Activated gamma-delta T cell (primary cell): ENCODE measurements at places on chromosomes 2 and 18.

- DNase-seq: no peak
Observed at GRCh38 chr2:156704617-156705016, 268.4 kb downstream of the GPD2 start.

DNA sequence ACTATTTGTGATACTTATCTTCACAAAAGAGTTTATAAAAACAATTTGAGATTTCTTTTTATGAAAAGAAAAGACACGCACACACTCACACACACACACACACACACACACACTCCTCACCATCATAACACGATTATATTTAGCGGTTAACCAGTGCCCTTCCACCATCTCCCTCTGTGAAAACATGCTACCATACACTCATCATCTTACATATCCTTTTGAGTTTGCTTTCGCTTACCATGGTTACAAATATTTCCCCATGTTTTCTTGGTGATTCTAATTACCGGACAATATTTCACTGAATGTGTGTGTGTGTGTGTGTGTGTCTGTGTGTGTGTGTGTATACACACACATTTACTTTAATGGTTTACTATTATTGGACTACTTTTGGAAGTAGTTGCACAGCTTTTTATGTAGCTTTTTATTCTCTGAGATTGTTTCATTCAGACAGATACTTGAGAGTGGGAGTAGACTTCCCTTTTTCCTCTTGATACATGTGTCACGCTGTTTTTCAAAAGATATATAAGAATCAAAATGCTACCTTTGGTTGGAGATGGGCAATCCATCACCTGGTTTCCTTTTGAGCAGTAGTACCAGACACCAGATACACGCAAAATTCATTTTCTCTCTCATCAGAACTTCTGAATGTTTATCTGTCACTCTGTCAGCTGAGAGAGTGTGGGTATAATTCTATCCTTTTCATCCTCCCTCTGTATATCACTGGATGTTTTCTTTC is 138.1 kb downstream of the SETBP1 start:
- DNase-seq: no peak

DNA sequence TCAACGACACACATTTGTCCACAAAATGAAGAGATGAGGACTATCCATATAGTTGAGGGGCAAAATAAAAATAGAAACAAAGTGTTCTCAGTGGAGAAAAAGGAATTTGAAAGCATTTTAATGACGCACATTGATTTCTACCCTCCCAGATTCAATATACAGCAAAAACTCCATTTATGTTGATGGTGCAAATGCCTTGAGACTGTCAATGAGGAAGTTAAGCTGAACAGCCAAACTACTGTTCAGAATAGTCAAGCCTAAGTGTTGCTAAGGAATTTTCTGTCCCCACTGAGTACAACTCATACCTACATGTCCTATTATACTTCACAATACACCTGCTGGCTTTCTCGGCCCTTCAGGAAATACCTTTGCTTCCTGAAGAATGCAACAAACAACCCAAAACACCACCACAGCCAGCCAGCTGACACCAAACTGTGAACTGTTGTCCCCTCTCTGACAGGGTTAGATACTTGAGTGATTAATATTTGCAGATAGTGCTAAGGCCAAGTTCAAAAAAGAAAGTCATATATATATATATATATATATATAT is 27.8 kb upstream of the DARS1 start:
- DNase-seq: no peak

DNA sequence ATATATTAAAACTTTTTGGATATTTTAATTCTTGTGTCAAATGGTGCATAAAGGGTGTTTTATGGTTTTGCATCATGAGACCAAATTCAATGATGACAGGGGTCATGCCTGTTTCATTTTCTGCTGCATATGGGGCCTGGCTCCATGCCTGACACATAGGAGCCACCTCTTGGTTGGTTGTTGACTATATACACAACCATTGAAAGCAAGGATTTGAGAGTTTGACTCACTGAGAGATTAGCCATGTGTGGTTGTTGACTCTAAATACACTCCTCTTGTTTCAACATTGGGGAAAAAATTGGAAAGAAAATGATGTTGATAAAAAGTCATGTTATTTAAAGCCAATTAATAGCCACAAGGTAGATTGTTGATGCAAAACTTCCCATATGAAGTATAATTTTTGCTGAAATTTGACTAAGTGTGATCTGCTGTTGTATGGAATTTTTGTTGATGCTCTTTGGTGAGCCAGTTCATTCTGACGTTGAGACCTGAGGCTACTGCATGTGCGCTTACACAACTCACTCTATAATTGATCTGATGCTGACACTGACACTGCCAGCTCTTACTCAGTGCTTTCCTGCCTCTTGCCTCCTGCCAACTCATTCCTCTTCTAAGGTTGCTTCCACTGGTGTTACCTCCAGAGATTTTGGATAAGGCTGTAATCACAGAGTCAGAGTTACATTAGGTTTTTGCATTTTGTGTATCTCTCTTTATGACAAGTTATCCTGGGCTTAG is 446.2 kb upstream of the SLC14A2 start:
- DNase-seq: no peak

DNA sequence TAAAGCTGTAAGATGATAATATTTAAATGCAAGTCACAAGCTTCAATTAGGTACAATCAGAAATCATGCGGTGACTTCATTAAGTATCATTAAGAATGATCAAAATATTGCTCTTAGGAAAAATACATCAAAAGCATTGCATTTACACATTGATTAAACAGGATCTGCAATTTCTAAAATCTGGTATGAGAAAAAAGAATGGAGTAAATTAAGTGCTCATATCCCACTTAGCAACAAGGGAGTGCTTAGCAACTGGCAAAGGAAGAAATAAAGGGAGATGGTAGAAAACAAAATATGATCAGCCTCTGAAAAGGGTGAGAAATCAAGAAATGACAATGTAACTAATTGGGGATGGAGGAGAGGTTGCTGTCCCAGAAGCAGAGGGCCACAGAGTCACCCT is 1918.2 kb upstream of the PIK3C3 start:
- no peak for DNase-seq
